ENCODE measurements at places on chromosomes 11 and 22.

- no peak for DNase-seq
These were observed 562 bp downstream of the ZBED4 start for GRCh38 chr22:49853981-49854831.

GRCh38 chr11:71080239-71081097 lies 171.9 kb downstream of the SHANK2 start:
- DNase-seq = no peak

DNA sequence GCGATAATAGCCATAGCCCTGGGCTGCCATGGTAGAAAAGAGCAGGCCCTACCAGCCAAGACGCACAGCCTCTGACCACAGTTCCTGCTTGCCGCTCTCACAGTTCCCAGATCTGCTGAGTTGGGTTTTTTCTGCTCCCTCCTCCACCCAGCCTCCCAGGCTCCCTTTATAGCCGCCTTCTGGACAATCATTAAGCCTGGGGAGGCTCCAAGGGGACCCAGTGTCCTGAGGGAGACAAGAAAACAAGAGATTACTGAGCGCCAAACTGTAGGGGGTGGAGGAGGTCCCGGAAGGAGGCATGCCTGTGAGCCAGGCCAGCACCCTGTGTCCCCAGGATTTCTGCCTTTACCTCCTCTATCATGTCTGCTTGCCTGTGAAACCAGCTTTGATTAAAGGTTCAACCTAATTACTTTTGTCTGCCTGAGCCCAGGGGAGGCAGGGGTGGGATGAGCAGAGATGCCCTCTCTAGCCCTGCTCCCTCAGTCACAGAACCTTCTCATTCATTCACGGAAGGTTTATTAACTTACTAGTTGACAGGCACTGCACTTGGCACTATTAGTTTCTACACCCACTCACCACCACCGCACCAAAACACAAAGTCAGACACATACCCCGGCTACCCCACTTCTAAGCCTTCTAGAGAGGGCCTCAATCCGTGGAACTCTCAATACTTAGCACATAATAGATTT lies 1.2 kb downstream of the SLC37A4 start:
- peak; percentile 30 for DNase-seq

DNA sequence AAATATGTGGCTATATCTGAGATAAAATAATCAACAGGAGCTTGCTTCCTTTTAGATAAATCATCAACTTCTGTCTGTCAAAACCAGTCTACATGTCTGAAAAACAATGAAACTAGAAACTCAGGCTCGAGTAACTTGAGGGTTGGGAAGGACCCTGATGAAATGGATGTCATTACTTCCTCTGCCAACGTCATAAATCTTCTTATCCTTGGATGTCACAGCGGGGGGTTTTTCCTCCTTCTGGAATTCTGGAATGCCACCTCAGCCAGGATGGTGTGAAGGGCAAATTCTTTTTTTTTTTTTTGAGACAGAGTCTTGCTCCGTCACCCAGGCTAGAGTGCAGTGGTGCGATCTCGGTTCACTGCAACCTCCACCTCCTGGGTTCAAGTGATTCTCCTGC lies 13.4 kb downstream of the LGR4 start:
- no peak for DNase-seq

GRCh38 chr22:29635734-29636357 lies 32.4 kb downstream of the NF2 start:
- no peak for DNase-seq

GRCh38 chr11:61659413-61660196 lies 20.6 kb upstream of the DAGLA start:
- DNase-seq = no peak

GRCh38 chr11:94424662-94425061 lies 23.4 kb upstream of the GPR83 start:
- no peak for DNase-seq

GRCh38 chr11:83174008-83174407 lies 17.1 kb downstream of the PCF11 start:
- DNase-seq = no peak

DNA sequence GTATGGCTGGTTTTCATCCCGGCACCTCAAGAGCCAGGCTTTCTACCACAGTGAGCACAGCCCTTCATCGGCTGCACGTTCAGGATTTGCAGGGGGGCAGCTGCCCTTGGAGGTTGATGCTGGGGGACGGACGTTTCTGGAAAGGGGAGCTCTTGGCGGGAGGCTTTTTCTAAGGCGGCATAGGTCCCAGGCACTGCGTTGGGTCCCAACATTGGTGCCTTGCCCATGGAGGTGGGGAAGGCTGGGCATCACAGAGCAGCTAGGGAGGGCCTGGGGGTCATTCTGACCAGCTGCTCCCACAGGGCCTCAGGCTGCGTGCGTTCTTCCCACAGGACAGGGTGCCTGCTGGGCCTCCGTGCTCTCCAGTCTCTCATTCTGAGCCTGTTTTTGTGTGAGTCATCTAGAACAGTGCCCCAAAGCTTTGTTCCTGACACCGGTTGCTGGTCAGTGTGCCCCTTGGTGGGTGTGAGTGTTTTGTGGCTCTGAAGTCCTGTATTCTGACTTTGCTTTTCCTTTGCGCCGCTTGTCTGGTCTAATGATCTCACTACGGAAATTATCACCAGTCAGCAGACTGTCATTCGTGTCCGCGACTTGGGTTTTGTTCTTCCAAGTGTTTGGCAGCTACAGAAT lies 275.9 kb downstream of the TBC1D22A start:
- DNase-seq = no peak

- no peak for DNase-seq
These were observed 618 bp downstream of the MTA2 start for GRCh38 chr11:62601122-62601371.

DNA sequence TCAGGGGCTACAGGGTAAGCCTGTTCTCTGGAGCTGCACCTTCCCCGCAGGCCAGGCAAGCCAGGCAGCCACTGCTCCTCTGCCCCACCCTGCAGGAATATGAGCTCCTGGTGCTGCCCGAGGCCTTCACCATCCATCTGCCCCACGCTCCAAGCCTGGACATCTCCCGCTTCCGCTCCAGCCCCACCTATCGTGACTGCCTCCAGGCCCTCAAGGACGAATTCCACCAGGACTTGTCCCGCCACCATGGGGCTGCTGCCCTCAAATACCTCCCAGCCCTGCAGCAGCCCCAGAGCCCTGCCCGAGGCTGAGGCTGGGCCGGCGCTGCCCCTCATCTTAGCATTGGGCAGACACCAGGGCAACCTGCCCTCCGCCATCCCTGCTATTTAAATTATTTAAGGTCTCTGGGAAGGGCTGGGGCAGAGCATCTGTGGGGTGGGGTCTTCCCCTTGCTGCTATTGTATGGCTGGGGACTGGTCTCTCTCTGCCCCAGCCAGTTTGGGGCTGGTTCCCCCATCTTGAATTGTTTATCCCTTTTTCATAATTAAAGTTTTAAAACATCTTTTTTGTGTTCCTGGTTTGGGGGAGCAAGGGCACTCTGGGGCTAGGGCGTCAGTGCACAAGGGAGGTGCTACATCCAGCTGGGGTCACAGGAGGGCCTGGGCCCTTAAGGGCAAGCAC lies 6.2 kb downstream of the LARGE2 start:
- DNase-seq = no peak
